Bone marrow (tissue), 2 donors: ENCODE measurements at places on chromosomes 2 and 18.

DNA sequence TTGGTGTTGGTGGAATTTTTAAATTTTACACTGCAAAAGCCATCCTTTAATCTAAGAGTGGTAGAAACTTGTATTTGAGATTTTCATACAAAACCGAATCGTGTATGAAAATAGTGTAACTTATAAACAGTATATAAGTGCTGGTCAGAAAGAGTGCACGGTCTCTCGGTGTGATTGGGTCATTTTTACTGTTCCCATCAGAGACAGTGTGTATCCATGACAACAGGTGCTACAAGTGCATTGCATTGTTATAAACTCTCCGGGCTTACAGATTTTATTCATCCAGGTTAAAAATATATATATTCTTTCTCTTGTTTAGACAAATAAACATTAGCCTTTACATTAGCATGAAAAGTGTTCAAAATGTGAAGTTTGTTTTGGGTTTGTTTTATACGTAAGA lies 721.9 kb downstream of the METTL4 start:
- DNase-seq, result no peak

DNA sequence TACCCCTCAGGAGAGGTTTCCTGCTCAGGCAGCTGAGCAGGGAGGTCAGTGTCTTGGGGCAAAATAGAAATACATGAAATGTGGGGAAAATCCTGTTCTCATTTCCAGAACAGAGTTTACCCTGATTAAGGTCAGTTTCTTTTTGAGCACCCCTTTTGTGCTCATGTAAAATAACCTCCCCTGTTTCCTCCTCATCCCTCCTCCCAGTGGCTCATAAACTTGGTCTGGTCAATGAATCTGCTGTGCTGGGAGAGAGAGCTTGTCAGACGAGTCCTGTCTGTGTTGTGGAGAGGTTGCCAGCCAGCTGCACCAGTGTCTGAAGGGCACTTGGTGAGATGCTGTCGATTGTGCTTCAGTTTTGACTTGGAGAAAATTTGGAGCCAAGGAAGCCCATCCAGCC lies 48.6 kb downstream of the NTSR2 start:
- DNase-seq, result no peak

- no peak for DNase-seq
Measured at GRCh38 chr2:41886757-41887156, 161.1 kb upstream of the PKDCC start.

DNA sequence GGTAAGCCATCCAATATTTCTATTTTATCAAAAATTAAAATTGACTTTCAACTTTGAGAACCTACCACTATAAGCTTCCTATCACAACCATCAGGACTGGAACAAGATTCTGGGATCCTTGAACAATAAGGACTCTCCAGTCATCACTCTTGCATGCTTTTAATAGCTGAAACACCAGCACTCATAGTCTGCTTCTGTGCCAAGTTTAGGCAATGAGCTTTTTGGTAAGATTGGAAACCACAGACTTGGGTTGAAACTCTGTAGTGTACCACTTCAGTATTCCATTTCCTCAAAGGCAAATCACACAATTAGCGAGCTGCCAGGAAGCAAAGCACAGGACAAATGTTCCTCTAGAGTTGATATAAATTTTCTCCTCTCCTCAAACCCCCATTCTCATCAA lies 1065.8 kb upstream of the SLC39A10 start:
- DNase-seq, result no peak

DNA sequence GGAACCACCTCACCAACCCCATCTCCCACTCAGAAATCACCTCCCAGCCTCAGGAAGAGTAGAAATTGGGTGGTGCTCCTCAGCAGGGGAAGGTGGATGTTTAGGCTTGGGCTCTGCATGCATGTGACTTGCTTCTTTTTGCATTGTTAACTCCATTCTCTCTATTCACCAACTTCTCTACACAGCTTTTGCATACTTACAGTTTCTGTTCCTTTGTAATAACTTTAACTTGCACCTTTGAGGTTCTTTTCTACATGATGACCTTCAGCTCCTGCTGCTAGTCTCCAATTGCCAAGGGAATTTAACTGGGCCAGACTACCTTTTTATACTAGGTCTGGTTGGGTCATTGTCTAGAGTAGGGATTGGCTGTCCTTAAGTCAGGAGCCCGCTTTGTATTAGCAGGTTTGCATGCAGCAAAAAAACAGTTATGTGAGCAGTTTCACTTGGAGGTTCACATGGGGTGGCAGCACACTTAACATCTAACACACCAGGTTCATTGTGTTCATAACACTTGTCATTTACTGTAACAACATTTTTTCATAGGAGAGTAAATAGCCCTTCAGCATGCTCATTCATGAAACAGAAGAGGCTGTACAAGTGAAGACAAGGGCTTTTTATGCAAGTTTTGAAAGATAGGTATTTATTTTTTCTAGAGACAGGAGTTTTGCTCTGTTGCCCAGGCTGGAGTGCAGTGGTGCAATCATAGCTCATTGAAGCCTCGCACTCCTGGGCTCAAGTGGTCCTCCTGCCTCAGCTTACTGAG lies 12.0 kb downstream of the MRPL35 start:
- no peak for DNase-seq

DNA sequence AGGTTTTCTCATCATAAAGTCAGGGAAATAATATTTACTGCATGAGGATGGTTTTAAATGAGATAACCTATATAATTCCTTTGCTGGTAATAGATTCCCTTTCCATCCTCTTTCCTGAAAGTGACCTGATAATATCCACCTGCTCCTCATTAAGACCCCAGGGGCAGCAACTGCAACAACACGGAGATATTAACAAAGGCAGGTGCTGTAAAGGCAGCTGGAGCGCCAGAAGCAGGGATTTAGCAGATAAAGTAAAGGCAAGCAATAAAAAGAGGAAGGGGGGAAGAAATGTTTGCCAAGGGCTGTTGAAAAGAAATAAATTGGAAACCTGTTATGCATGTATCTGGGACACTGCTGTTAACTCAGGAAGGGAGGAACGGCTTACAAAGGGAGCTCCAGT lies 472.6 kb upstream of the KLHL29 start:
- DNase-seq, result no peak

DNA sequence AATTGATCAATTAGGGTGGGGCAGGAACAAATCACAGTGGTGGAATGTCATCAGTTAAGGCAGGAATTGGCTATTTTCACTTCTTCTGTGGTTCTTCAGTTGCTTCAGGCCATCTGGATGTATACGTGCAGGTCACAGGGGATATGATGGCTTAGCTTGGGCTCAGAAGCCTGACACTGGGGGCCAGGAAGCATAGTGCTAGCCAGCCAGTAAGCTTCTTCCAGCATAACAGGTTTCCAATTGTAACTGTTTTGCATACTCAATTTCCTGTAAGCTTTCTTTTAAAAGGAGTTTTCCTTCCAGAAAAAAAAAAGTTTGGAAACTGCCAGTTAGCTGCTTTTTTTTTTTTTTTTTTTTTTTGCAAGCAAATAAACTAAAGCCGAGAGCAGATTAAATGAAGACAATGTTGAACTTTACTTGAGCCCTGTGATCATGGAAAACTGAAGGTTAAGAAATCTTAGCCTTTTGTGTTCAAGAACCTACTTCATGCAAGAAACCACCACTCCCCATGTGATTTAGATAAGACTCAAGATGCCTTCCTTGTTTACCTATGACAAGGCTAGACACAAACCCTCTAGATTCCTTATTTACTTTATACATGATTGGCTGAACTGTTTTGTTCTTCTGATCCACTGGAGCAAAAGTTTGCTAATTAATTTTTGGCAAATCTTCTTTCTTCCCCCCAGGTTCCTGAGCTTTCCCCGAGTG lies 126.9 kb upstream of the LINC00305 start:
- DNase-seq, result no peak

GRCh38 chr2:234569776-234570430 lies 73.0 kb upstream of the ARL4C start:
- DNase-seq, result no peak

GRCh38 chr2:241860184-241861078 lies 1.7 kb upstream of the PDCD1 start:
- no peak for DNase-seq

DNA sequence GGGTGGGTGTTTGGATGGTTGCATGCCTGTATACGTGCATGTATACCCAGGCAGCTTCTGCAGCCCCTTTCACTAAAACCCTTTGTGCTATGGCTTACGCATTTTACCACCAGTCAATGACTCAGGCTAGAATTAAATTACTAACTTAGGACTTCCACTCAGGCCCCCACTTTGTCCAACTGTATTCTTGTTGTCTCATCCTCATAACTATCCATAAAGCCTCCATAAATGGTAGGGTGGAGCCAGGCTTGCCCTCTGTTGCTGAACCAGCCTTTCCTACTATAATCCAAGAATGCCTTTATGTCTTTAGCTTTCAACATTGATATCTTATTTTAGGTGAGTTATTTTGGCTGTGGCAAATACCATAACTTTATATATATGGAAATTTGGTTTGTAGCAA lies 119.9 kb downstream of the MYO1B start:
- DNase-seq, result no peak

DNA sequence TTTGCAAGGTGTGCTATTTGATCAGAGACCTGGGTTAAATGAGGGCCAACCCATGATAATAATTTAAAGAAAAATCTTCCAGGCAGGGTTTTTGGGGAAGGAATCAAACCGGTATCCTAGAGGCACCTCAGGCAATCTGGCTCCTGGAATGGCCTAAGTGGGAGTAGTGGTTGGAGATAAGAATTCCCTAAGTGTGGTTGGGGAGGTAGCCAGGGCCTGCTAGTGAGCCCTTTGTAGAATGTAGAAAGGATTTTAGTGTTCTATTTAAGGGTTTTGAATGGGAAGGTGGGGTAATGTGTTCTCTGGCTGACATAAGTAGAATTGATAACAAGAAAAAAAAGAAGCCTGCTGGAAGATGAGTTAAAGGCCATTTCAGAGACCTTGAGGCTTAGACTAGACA lies 422.2 kb downstream of the XIRP2 start:
- no peak for DNase-seq

- no peak for DNase-seq
Measured at GRCh38 chr2:2694746-2695145, 363.7 kb upstream of the MYT1L start.

DNA sequence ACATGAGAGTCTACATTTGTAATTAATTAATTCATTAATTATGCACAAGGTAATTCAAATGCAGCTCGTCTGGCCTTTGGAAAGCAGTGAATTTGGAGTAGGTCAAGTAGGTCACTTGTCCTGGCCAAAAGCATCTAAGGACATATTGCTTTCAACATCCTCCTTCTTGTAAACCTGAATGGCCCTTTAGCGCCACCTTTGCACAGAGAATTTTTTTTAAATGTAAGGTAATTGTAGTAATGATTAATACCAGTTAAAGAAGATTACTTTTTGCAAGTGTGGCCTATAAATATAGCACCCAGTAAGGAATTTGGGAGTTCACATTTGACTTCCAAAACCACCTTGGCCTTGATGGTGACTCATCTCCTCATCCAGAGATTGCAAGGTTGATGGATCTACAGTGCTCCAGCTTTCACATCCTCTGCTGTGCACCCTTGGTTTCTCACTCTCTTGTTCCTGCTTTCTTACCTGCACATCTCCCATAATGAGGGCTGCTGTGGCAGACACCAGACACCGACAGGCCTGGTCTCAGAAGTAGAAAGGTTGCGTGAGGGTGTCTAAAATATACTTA lies 481.7 kb downstream of the TGIF1 start:
- no peak for DNase-seq

- no peak for DNase-seq
Measured at GRCh38 chr2:199764273-199764800, 86.7 kb downstream of the FTCDNL1 start.

GRCh38 chr2:69026026-69026425 lies 13.0 kb downstream of the ANTXR1 start:
- peak; percentile 33 for DNase-seq

DNA sequence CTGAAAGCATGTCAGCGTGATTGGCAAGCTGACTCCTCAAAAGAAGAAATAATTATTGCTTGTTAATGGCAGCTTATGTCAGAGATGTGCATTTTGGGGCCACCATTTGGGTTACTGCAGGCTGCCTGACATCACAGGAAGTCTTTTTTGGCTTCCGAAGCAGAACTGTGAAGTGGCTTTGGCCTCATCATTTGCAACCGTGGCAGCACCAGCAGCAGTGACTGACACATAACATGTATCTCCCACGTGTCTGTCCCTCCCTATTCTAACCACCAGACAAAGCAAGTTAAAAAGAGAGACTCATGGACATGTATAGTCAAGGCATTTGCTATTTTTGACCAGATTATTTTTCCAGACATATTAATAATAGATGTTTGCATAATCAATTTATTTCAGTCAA lies 488.7 kb upstream of the ACVR2A start:
- no peak for DNase-seq

GRCh38 chr2:197191177-197191939 lies 119.2 kb downstream of the ANKRD44 start:
- DNase-seq, result peak; percentile 54

DNA sequence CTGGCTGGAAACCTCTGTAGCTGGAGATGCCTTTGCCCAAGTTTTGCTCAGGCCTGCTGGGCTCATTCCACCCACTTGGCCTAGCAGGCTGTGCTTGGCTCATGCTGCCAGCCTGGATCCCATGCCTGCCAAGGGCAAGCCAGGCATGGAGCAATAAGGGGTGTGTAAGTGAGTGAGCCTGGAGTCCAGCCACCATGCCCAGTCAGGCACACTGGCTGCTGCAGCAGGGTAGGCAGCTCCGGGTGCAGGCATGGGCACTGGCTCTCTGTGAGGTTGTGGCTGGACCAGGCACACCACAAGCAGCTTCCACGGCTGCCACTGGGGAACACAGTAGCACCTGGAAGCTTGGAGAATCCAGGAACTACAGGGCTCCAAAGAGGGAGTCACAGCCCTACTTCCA lies 147.7 kb upstream of the HS6ST1 start:
- DNase-seq, result no peak

GRCh38 chr18:76376668-76377358 lies 118.2 kb downstream of the ZNF516 start:
- DNase-seq, result no peak

DNA sequence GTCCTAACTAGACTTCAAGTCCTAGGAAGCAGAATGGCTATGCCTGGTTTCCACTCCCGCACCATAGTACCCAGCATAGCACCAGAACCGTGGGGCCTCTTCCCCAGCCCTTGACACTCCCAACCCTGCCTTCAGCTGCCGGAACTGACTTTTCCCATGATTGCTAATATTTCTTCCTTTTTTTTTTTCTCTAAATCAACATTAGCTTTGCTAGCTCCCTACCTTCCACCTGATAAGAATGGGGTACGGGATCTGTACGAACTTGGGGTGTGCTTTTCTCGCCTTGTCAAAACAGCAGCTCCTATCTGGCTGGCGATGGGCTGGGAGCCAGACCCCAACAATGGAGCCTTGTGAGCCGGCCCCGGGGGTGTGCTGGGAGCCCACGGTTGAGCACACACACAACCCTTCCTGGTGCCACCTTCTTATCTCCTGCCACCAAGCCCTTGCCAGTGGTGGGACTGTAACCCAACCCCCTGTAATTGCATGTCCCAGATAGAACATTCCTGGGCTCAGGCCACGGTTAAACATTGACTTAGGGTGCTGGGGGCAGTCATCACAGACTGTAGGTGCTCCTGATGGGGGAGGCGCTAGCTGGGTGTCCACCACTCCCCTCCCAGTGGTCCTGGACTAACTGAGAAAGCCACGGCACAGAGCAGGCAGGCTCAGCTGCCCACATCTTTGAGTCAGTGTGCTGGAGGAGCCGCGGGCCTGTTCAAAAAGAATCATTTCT lies 213.0 kb upstream of the HAAO start:
- no peak for DNase-seq

- no peak for DNase-seq
Measured at GRCh38 chr2:182668671-182669070, 47.4 kb upstream of the DNAJC10 start.

GRCh38 chr2:99489063-99489760 lies 605 bp downstream of the REV1 start:
- DNase-seq, result peak; percentile 66
